ENCODE measurements at places on chromosomes 12 and 14.

GRCh38 chr12:80226576-80226975, 127.2 kb downstream of the OTOGL start:
- DNase-seq, result no peak

DNA sequence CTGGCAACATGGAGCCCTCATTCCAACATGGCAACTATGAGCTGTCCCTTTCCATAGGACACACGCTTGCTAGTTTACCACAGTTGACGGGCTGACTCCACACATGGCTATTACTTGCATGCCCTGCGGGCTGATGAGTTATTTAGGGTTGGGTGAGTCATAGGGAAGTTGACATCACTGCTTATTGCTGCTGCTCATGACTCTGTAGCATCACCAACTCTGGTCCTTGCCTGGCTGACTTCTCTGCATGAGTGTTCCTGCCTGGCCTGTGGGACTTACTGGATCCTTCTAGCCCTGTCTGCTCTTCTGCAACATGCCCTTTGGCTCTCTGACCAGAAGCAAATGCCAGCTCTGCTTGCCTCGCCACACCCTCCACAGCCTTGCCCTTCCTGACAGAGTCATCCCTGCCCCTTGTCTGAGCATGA, 199.5 kb downstream of the ANO6 start:
- DNase-seq, result no peak

DNA sequence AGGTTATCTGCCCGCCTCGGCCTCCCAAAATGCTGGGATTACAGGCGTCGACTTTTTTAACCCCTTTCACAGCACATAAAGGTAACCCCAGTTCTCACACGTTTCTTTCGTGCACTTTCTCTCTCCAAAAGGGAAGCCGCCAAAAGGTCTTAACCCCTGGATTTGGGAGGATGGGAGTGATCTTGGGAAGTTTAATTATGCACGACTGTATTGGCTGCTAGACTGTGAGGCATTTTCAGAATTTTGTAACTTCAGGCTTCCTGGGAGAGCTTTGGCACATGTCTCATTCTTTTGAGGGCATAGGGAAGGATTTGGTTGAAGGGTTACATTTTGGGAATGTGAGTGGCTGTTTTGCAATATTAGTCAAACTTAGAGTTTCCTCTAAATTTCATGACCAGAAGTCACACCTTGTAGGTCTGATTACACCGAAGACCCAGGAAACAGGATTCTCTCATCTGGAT, 1.4 kb upstream of the SMARCC2 start:
- no peak for DNase-seq

GRCh38 chr12:6620137-6620884, 13.1 kb upstream of the CHD4 start:
- no peak for DNase-seq

GRCh38 chr14:74302152-74302628, 544 bp downstream of the ABCD4 start:
- no peak for DNase-seq

DNA sequence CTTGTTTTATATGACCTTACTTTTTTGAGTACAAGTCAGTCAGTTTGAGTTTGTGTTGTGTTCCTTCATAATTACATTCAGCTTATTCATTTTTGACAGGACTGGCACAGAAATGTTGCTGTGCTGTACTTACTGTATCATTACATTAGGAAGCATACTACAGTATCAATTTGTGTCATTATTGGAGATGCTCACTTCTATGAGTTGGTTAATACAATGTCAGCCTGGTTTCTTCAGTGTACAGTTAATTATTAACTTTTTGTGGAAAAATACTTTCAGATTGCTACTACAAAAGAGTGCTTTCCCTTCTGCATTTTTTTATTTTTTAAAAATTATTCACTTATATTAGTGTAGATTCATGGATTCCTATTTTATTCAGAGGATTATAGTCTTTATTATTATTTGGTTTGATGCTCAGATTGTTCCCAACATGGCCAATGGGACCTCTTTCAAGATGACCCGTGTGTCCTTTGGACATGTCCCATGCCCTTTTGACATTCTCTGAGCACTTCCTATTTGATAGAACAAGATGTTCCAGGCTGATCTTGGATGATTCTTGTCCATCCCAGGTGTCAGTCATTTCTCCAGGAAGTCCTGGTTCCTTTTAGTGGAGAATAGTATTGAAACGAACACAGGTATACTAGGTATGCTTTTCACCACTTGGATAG, 66.6 kb downstream of the MON2 start:
- DNase-seq, result no peak

DNA sequence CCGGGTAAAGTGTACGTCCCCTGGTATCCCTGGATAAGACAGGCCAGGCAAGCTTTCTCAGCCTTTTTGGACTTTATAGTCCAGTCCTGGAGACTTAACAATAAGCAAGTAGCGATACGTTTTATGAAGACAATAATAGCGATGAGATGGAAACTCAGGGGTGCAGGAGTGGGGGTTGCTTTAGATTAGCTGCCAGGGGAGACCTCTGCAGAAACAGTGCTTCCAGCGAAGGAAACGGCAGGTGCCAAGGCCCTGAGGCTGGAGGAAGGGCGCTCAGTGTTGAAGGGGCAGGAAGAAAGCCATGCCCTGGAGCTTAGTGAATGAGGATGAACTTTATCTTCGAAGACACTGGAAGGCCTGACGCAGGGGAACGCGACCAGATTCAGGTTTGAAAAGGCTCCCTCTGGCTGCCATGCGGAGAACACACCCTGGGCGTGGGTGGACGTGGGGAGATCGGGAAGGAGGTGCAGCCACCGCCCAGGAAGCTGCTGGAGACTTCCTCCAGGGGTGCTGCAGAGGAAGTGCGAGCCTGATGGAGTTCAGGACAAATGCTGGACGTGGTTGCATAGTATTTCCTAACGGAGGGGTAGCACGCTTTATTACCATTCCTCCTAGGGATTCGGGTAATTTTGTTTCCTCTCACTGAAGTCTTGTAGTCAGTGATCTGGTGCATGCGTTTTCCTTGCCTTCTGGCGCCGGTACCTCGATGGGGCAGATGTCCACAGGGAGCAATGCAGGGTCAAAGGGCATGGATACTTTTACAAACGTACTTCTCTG, 26.1 kb upstream of the UBC start:
- DNase-seq, result peak; percentile 58

- DNase-seq, result peak; percentile 38
Observed at GRCh38 chr14:24430682-24431568, 1.2 kb downstream of the KHNYN start.

DNA sequence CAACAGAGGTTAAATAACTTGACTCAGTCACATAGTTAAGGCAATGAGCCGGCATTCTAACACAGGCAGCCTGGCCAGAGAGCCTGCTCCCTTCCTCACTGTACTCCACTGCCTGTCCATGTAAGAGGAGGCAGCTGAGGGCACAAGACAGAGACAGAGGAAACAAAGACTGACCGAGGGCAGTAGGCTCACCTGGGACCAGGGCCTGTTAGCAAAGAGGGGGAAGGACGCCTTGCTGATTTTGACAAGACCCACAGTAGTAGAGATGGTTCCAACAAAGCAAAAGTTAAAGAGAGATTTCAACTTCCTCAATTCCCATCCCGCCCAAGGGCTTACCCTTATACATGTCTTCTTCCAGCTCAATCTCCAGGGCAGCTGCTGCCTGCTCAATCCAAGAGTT, 26.5 kb downstream of the OTUB2 start:
- DNase-seq, result no peak

DNA sequence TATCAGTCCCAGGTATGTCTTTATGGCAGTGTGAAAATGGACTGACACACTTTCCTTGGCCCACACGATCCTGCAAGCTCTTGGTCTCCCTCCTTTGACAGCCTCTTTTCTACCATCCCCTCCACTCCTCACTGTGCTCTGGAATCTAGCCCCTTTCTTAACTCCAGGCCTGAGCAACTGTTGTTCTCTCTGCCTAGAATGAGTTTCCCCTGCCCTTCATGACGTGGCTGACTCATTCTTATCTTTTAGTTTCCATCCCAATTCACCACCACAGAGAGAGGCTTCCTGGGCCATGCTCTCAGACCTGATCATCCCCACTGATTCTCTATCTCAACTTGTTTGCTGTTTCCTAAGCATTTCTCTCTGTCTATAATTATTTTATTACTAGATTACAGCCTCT, 157.4 kb upstream of the HMGA2 start:
- no peak for DNase-seq

GRCh38 chr12:81339071-81339470, 261.2 kb downstream of the ACSS3 start:
- DNase-seq, result no peak

Measured in activated CD8-positive, alpha-beta memory T cell treated with anti-CD3 and anti-CD28 coated beads for 4 hours (primary cell).